ENCODE measurements at places on chromosomes 6 and 20.
A peak's percentile ranks its signal among the peaks of the same experiment; 100 is the strongest.

GRCh38 chr6:121579478-121579877 is 144.0 kb downstream of the GJA1 start:
- peak; percentile 19 for DNase-seq

DNA sequence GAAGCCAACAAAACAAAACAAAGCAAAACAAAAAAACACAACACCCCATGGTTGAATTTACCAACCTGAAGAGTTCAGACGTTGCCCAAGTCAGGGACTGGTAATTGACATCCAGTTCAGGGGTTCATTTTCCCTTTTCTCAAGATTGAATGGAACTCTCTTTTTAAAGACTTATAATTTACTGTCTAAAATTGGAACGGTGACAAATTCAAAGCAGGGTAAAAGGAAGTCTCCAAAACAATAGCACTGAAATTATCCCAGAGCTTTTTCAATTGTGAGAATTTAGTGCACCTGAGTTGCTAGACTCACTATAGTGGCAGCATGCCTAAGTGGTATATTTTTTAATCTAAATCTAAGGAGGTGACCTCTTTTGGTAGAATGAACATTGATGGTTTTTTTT is 90.9 kb upstream of the PREP start:
- DNase-seq, result no peak

DNA sequence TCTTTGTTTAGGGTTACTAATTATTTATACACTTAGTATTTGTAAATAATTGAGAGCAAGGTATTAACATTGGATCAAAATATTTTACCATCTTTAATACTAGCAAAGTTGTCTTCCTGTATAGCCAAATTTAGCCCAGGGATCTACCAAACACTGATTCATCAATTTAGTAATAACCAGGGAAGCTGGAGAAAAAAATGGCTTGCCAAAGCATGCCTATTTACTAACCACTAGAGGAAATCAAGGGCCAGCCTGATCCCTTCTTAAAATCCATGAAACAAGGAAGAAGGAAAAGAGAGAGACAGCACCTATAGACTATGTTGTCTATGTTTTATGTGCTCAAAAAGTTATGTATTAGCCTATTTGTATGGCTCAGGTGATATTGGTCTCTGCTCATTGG is 450.3 kb upstream of the GJE1 start:
- DNase-seq, result no peak

DNA sequence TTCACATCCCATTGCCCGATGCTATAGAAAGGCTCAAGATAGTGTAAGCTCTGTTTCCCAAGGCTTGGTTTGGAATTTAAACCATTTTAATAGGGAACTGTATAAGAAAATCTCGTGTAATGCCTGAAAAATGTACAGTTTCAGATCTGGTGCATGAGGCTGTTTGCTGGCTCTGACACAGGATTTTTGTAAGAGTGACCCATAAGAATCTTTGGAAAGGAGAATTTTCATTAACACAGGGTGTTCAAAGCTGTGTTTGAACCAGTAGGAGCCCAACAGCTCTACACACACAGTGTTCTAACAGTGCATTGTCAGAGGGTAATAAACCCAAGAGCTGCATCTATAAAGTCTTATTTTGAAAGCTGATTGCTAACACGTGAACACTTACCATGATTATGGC is 293.5 kb downstream of the PRL start:
- DNase-seq, result no peak

DNA sequence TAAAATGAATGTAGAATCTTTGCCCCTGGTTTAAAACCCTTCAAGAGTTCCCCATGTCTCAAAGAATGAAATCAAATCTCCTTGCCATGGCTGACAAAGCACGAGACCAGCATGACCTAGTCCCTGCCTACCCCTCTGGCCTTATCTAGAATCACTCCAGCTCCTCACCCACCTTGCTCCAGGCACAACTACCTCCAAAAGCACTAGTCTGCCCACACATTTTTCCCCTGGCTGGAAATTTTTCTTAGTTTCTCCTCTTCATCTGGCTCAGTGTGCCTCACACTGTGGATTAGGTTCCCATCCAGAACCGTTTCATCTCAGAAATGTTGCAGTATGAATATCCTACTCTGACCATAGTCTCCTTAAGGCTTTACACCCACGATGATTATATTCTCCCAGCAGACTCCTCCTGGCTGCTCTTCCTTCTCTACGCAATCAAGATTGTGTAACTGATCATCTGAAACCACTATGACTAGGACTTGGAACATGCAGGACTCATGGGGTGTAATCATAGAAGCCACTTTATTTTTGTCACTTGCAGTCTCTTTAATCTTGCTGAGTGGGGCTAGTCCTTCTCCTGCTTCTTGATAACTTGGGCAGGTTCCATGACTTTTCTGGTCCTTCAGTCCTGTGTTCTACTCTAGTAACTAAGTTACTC is 7.8 kb upstream of the MRS2 start:
- DNase-seq, result peak; percentile 80

Data from NB4 (cell line).